Stimulated activated CD4-positive, alpha-beta T cell treated with anti-CD3 and anti-CD28 coated beads, Interleukin-1b, Interleukin-23, amount 100 ng/mL, for 1 hour (primary cell): ENCODE measurements at places on chromosomes 5 and 9.
A peak's percentile ranks its signal among the peaks of the same experiment; 100 is the strongest.

DNA sequence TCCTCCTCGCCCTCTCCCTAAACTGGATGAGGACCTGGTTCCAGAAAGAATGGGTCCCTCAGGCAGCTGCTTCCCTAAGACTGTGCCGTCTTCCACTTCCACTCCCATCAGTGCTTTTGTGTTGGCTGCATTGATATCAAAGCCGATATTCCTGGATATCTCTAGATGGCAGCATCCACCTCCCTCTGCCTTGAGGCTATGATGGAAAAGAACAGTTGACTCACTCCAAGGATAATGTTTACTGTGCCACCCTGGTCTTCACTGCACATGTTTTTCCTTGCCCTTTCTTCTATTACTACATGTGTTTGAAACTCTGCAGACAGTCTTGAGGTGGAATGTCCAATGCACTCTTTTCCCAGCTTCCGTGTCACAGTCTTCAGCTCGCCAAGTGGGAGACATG is 211.6 kb downstream of the MAST4 start:
- DNase-seq: no peak

DNA sequence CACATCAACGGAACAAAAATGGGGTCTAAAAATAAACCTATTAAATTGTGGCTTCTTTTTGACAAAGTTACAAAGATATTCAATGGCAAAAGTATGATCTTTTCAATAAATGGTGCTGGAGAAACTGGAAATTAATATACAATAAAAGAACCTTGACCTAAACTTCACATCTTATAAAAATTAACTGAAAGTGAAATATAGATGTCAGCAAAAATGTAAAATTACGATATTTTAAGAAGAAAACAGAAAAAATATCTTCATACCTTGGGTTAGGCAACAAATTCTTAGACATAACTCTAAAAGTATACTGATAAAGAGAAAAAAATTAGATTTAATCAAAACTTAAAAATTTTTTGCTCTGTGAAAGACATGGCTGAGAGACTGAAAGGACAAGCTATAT is 1909.5 kb upstream of the CDH9 start:
- no peak for DNase-seq

- DNase-seq: no peak
These were observed 28.3 kb downstream of the EBF1 start for GRCh38 chr5:159071382-159071781.

- no peak for DNase-seq
These were observed 183.0 kb downstream of the FANCC start for GRCh38 chr9:95134457-95134881.

- DNase-seq: no peak
These were observed 32.6 kb upstream of the RNF130 start for GRCh38 chr5:180104168-180104530.

GRCh38 chr5:15798006-15798405 is 298.0 kb downstream of the FBXL7 start:
- no peak for DNase-seq

- no peak for DNase-seq
These were observed 130.6 kb downstream of the SMARCA2 start for GRCh38 chr9:2145746-2146145.

DNA sequence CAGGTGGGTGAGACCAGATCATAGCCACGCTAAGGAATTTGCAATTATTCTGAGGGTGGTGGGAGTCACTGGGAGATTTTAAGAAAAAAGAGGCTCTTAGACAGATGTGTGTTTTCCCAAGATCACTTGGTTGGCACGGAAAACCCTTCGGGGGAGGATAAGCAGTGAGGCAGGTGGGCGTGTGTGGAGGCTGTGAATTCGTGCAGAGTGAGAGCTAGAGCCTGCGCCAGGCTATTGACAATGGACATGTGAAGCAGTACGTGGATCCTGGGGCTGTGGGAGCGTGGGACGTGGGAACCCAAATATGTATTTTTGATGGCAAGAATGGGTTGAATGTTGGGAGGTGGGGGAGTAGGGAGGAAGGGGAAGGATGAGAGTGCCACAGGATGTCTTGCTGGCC is 19.4 kb downstream of the MVB12B start:
- DNase-seq: no peak

DNA sequence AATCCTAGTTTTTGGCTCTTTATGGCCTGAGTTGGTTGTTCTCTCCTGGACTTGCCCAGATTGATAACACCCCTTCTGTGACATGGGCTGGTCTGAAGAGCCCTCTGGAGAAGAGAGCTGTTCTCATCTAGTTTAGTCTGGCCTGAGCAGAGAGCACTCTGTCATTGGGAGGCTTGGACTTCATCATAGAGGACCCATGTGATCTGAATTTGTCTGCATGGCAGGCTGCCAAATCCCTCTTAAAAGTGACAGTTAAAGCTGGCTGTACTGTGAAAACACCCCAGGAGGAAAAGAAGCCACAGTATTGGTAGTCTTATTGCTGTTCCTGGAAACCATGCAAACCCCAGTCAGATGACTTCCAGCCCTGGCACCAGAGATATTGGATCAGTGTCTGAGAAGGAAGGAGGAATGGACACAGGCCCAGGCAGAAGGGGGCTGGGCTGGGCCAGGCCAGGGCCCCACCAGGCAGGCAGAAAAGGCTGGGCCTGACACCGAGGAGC is 3.7 kb upstream of the WDR31 start:
- DNase-seq: no peak

DNA sequence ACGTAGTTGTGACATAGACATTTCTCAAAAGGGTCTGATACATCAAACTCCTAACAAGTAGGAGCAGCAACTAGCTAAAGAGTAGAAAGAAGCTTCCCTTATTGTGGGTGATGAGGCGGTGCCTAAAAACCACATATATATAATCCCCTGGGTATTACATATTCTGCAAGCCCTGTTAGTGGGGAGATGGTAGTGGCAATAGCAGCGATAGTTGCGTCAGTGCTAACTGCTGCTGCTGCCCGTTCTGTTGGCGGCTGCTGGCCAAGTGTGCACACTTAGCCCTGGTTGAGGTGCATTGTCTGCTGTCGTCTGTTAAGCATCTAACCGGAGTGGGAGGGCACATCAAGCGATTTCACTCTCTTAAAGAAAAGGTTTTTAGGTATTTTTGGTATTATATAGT is 35.8 kb downstream of the VLDLR start:
- DNase-seq: no peak

DNA sequence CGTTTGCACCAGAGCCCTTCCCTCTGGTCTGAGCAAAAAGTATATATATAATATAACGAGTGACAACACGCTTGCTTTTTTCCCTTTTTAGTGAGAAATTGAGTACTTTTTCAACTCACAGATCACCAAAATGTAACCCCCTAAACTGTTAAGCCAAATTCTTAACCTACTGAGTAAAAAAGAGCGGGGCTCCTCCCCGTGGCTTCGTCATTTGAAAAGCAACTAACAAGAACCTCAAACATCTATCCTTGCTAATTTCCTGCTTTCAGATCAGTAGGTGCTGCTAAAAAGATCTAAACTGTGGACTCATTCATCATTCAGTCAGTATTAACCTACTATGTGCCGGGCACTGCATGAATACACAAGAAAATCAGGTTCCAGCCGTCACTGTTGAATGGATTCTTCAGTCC is 1.0 kb upstream of the PTBP3 start:
- DNase-seq: no peak

GRCh38 chr5:150402901-150403342 is 9.8 kb downstream of the CD74 start:
- DNase-seq: no peak

- DNase-seq: no peak
These were observed 237.1 kb downstream of the DMRTA1 start for GRCh38 chr9:22683700-22684075.

GRCh38 chr9:36341936-36342577 is 58.0 kb downstream of the RNF38 start:
- no peak for DNase-seq

DNA sequence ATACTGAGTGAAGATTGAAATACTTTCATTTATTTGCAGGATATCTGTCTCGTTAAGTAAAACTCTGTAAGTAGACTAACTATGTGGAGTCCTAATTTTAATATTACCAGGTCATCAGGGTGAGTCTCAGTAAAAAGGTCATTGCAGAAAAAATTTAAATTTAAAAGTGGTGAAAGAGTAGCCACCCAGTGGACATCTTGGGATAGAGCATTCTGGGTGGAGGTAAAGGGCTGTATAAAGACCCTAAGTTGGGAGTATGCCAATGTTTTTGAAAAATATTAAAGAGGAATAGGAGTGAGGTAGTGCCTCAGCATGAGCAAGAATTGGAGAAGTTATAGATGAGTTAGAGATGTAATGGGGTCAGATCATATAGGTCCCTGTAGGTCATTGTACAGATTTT is 145.5 kb downstream of the HMHB1 start:
- no peak for DNase-seq

GRCh38 chr9:18611971-18612370 is 138.0 kb downstream of the ADAMTSL1 start:
- DNase-seq: no peak

DNA sequence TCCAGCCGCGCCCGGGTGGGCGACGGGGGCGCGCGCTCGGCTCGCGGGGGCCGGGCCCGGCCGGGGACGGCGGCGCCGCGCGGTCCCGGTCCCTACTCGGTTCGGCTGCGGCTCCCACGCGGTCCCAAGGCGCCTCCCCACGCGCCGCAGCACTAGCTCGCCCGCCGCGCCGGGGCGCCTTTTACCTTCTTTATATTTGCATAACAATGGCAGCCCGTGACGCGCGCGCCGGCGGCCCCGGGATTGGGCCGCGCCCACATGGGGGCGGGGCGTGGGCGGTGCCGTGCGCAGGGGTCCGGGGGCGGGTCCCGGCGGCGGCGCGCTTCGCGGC is at the start of gene NRARP:
TSS of gene NRARP (minus strand) at position 154 of the 331 bp plus-strand sequence. CDS start 343 bp downstream, outside the sequence.
- DNase-seq: peak; percentile 92

DNA sequence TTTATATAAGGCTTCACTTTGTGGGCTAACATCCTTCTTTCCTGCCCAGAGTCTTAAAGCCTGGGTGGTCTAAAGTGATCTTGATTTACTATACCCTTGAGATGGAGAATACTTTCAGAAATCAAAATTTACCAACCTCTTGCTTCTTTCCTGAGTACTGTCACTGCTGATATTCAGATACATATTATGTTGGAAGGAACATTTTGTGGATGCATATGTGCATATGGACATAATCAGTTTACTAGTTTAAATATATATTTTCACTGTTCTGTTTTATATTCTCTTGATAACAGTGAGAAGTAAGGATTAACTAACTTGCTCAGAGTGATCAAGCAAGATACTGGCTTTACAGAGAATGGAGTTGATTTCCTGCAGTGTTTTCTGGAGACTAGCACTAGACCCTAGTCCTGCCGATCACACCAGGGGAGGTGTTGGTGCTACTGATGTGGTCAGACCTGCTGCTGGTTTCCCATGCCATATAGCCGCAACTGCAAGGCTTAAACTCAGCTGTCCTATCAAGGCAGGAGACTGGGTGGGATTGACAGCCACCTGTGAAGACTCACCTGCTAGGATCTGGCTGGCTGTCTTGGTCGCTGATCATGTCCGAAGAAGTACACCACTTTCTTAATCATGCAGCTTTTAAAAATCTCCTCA is 57.6 kb downstream of the SLF1 start:
- no peak for DNase-seq

DNA sequence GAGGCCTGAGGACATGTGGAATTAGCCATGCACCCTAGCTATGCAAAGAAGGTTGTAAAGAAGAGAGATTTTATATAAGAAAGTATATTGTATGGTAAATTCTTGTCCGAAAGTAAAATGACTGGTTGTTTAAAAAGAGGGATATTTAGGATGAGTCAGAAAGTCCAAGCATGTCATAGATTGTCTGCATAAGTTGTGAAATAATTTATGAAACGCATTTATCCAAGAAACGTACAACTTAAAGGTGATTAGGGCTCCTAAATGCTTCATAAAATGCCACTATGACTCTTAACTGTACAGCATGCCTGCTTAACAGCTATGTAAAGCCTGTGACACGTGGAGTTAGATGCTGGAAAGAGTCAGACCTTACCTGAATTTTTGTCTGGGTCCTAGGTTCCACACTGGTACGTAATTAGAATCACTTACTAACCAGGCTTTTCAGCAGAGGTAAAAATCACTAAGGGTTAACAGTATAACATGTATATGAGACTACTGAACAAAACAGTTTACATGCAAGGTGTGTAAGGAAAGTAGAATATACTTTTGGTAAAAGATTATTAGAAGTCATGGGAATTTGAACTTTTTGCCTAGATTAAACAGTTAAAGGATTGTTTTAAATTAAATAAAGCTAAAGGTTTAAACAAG is 37.0 kb upstream of the ARL15 start:
- no peak for DNase-seq

- DNase-seq: no peak
These were observed 90.0 kb downstream of the ANKRD33B start for GRCh38 chr5:10653751-10654400.

- no peak for DNase-seq
These were observed 154.1 kb downstream of the ADAMTS6 start for GRCh38 chr5:65327582-65327981.

GRCh38 chr5:125883223-125883622 is 540.0 kb upstream of the GRAMD2B start:
- DNase-seq: no peak

DNA sequence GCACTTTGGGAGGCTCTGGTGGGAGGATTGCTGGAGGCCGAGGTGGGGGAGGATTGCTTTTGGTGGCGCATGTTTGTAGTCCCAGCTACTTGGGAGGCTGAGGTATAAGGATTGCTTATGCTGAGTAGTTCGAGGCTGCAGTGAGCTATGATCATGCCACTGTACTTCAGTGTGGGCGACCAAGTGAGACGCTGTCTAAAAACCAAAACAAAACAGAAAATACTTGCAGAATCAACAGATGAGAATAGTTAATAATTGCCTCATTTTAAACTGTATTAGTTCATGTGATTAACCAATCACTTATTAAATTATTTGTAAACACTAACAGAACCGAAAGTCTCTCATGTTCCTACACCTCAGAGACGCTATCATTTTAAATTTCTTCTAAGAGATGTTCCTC is 118.1 kb downstream of the CCDC171 start:
- DNase-seq: no peak

DNA sequence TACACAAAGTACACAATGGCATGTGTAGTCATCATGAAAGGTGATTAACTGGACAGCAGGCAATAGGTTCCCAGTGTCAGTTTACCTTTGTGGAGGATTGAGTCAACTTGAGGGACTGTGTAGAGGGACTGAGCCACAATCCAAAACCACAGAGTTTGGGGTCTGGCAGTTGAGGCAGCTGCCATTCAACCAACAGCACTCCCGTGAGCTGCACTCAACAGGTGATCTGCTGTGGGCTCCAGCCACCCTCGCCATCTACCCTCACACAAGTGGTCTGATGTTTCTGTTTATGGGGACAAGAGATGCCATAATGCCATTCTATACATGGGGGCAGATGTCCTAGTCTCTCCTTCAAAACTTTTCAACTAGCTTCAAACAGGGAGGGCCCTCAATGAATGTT is 2.9 kb upstream of the DELE1 start:
- no peak for DNase-seq

- DNase-seq: no peak
These were observed 153.4 kb downstream of the SEC61B start for GRCh38 chr9:99375481-99375880.
